Cerebellum (tissue), 4 donors: ENCODE measurements at places on chromosomes 6 and 20. TPM values are rescaled to one million over a fixed set of nuclear protein-coding genes. Genes with fewer than 3 reads are reported as not detected.

BPIFA1 gene
- total RNA-seq, result not detected

XKR7 gene
- 20.0 TPM for total RNA-seq

LHFPL5 gene
- total RNA-seq, result 1.00 TPM

RSPO3 gene
- 7.4 TPM for total RNA-seq

- DNase-seq, result no peak
These were observed 173.2 kb downstream of the CDH26 start for GRCh38 chr20:60131375-60131774.

DNA sequence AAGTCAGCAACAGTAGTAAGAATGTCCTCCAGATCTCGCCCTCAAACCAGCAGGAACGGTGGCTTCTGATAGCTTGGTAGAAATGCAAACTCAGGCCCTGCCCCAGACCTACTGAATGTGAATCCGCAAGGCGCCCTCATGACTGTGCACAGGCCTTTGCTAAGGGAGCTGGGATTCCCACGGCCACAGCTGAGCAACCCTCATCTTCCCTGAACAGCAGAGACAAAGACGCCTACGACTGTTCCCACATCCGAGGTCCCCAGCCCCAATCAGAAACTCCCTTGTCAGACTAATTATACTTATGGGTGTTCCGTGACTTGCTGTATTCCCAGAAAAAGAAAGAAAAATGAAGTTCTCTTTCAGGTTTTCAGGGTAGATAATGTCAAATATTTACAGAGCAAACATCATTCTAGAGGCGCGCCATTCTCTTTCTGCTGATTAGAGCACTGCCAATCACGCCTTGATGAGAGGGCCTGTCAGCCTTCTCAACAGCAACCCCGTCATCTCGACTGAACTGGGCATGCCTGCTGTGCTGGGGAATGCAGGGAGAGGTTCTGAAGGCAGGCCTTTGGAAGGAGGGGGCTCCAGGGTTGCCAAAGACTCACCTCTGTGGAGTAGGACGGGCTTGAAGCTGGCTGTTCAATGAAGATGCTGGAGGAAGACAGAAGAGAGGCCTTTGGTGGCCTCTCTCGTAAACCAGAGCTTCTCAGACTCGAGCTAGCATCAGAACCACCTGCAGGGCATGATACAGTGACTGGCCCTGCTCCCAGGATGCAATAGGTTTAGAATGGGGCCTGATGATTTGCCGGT, 79.9 kb downstream of the ZNF217 start:
- DNase-seq, result no peak

DNA sequence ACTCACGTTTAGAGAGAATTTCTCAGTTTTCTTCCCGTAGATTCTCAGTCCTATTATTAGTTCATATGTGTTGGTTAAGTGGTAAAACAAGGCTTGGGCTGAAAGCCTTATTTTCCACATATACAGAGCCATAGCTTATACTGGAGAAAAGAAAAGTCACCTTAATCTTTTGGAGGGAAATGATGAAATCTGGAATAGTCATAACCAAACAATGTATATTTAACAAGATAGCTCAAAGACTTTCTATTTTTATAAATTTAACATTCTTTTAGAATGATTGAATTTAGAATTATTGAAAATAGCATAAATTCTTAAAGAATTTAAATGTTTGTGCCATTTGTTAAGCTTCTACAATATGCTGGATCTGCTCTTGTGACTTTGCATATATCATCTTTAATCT, 85.8 kb downstream of the CDKAL1 start:
- DNase-seq, result no peak

DNA sequence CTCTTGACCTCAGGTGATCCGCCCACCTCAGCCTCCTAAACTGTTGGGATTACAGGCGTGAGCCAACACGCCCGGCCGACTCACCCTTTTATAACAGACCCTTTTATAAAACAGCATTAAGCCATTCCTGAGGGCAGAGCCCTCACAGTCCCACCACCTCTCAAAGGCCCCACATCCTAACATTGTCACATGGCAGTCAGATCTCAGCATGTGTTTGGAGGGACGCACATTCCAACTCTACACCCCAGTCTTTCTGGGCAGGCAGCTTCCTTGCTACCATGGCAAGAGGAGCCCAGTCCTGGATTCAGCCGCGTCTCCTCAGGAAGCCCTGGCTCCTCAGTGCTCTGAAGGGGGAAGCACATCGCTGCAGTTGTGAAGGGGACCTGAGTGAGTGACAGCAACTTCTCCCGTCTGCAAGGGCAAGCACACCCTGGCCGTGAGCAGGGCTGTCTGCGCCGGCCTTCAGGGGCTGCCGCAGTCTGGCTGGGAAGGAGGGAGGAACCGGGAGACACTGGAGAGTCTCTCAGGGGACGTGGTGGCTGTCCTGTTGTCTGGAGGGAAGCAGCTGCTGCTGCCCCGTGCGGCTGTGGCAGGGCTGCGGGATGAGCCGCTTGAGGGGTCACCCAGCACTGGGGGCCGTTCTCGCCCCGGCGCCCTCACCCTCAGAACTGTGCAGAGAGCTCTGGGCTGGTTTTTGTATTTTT, 15.9 kb downstream of the OSBPL2 start:
- no peak for DNase-seq
